Forelimb muscle (tissue), 1 donor: ENCODE measurements at places on chromosomes 1 and 21. TPM values are rescaled to one million over a fixed set of nuclear protein-coding genes. Genes with fewer than 3 reads are reported as not detected.

DNA sequence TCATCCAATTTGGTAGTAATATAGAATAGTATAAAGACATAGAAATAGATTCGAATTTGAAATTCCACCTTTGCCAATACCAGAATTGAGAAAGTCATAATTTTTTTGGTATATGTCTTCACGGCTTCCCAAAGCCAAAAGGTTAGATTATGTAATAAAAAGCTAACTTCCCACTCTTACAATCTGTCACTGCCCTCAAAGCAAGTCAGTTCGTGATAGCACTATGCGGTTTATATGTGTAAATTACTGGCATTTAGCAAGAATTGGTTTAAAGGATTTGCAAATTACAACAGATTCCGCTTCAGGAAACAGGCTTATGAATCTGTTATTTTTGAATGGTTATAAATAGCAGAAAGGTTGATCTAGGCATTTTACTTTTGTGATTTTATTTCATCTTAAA is 679.4 kb upstream of the ADGRL2 start:
- no peak for DNase-seq

DNA sequence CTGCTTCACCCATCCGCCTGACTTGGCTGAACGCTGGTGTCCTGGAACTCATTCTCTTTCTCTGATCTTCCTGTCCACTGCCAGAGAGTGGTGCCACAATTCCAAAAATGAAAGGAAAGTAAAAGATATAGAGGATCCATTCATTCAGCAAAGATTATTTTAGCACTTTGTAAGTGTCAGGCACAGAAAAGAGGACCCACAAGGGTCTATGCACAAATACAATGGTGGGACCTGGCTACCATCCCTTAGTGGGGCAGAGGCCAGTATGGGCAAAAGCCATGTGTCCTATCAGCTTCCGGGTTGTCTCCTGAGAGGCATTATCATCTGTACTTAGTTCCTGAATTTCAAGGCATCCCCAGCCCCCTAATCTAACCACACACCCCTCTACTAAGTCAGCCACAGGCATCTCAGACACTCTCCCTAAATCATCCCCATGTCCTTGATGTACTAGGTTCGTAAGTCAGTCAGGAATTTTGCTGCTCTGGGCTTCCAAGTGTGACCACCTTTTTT is 19.0 kb downstream of the SSR2 start:
- DNase-seq = no peak

Gene CTH
- polyA plus RNA-seq = 1.9 TPM

Gene TIPRL
- polyA plus RNA-seq = 31.2 TPM

Gene RGS1
- 1.8 TPM for polyA plus RNA-seq
